ENCODE measurements at places on chromosomes 3 and 15.

DNA sequence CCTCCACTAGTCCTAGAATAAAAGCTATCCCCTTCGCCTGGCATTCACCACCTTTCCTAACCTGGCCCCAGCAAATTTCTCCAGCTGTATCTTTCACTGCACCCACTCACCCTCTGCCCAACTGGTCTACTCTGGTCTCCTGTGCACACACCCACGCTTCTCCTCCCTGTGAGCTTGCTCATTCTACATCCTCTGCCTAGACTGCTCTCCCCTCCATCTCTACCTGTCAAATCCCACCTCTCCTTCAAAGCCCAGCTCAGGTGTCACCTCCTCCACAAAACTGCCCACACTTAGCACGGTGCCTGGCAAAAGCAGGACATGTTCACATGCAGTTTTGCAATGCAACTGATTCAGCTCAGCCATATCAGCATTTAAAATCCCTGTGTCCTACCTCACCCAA, 45.8 kb upstream of the NTRK3 start:
- DNase-seq, result no peak

- DNase-seq, result no peak
Measured at GRCh38 chr3:61829722-61830350, 268.5 kb downstream of the PTPRG start.

DNA sequence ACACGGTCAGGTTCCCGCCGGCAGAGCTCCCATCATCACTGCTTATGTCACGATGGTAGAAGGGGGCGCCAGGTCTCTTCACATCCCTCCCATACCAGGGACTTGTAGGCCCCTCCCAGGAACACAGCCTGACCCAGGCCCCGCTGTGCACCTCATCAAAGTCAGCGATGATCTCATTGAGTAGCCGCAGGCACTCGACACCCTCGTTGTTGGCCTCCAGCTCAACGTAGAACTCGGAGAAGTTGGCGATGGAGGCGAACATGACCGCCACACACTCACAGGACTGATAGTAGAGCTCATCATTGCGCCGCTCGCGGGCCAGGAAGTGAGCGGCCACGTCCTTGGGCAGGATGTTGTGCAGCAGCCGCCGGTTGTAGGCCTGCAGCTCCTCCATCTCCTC, 89.2 kb downstream of the SEC22A start:
- DNase-seq, result no peak

- DNase-seq, result no peak
Measured at GRCh38 chr15:37078566-37078965, 21.8 kb downstream of the MEIS2 start.

DNA sequence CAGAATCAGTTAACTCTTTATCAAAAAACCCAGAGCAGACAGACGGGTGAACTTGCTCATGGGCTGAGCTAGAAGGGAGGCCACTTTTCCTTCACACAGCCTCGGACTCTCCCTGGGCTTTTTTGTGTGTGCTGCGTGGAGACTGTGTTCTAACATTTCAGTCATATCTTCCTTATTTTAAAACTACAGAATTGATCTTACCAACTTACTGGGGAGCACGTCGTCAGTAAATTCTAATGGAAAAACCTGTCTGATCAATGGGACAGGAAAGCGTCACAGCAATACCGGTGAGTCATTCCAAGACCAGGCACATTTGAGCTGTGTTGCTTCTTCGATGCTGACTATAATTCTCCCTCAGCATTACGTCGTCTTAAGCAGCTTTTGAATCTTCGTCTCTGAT, 145.1 kb downstream of the LPP start:
- no peak for DNase-seq

DNA sequence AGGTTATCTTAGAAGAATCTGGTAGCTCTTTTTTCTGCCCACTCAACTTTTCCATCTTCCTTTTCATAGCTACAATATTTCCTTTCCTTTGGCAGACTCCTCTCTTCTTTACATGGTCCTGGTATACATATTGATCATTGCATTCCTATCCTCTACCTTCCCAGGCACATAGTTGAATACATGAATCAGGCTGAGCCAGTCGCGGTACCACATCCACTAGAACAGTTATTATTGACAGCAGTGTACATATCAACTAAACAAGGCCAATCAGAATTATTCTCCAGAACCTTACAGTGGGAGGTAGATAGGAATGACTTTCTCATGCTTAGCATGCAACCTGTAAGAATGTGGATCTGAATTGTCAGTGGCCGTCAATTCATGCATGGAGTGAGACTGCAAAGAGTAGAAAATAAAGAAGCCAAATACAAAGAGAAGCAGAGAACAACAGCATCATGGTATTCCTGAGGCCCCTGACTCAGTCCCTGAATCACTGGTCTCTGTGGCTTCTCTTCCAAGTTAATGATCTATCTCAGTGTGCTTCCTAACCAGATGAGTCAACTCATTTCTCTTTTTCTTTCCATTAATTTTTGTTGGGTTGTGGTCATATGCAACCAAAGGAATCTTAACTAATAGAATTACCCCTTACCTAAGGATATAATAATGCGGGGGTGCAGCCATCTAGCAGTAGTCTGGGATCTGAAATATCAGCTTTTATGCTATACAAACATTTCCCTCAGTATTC, 60.9 kb upstream of the DCBLD2 start:
- peak; percentile 98 for DNase-seq

DNA sequence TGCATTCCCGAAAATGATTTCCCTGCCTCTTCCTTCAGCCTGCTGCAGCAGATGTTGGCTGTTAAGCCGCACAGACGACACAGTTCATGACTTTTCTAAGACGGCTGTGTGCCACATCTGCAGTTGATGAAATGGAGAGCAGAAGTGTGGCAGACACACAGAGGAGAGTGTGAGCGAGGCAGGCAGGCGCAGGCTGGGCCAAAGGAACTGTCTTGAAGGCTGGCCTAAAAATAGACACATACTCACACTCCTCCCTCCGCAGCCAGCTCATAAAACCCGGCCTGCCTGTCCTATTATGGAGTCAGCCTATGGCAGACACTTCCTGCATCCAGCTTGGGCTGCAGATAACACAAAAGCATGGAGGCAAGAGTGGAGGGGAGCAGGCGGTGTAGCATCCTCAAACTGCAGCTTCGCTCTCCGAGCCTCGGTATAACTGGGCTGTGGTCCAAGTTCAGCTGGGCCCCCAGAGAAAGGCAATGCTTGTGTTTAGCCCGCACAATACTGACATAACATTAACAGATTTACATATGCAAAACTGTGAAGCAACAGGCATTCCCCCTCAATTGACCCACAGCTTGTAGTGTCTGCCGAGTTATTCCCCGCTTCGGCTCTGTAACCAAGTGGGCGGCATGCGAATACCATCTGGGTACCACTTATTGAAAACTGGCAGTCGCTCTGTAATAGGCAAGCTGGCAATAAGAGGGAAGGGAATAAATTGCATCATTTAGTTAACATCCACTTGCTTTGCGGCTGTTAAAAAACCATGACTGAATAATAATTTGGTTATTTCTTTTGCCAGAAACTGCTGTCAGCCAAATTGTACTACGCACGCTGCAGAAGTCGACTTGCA, 40.8 kb downstream of the FOXP1 start:
- DNase-seq, result peak; percentile 39

DNA sequence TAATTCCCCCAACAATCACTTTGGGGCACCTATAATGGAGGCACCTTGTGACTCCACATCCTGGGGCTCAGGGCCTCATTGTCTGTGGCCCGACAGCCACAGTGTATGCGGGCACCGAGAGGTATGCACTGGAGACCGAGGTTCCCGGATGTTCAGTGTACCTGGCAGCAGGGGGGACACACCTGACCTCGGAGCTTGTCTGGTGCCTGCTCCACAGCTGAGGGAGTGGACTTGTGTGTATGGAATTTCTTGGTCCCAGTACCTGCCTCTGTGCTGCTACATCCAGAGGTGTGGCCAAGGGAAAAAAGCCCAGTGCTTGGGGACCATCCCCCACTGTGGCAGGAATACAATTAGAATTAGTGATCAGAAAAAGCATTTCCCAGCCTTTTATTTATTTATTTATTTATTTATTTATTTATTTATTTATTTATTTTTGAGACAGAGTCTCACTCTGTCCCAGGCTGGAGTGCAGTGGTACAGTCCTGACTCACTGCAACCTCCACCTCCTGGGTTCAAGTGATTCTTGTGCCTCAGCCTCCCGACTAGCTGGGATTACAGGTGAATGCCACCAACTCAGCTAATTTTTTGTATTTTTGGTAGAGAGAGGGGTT, 8.8 kb upstream of the AEN start:
- DNase-seq, result no peak

DNA sequence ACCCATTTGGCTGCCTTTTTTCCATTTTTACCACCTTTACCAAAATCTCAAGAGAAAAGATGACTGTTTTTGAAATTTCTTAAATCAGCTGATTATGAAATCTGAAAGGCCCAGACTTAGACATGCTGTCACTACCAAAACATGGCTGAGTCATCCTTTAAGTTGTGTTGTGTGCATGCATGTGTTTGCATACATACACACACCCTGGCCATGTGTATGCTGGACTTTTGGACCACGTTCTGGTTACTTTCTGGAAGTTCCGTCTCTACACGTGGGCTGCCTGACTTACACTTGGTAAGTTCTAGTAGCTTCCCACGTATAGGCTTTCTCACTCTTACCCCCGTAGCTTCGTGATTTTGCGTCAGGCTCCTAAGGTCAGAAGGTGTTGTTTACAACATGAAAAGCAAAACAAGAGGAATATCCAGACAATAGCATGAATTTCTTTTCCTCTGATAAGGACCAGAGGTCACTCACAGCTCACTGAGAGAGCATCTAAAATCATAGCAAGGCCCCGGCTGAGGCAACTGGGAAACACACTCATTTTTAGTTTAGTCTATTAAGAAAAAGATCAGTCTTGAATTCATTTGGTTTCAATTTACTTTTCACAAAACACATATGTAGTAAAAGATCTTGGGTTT, 62.4 kb downstream of the COL8A1 start:
- DNase-seq, result no peak

GRCh38 chr3:157384031-157384430, 52.6 kb upstream of the PTX3 start:
- DNase-seq, result no peak

DNA sequence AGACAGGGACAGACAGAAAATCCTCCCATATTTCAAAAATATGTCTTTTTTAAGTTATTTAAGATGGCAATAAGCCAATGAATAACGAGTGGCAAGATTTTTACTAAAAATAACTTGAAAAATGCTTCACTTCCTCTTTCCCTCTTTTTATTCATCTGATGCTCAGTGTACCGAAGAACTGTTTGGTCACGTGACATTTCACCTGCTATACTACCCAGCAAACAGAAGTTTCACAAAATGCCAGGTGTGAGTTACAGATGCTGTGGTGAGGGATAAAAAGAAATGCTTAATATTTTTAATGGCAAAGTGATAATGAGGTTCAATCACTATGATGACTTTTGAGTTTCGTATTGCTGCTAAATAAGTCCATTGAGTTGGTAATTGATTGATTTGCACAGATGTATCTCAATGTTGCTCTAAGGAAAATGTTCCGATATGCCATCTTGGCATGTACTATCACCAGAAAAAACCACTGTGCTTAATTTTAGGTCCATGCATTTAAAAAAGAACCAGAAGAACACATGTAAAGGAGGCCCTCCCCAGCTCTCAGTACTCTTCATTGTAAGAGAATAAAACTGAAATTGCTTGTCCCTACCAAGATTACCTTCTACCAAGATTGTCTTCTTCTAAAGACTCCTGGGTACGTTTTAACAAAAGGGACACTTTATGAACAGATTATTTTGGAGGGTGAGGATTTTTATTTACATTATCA, 26.0 kb upstream of the SEC62 start:
- no peak for DNase-seq

DNA sequence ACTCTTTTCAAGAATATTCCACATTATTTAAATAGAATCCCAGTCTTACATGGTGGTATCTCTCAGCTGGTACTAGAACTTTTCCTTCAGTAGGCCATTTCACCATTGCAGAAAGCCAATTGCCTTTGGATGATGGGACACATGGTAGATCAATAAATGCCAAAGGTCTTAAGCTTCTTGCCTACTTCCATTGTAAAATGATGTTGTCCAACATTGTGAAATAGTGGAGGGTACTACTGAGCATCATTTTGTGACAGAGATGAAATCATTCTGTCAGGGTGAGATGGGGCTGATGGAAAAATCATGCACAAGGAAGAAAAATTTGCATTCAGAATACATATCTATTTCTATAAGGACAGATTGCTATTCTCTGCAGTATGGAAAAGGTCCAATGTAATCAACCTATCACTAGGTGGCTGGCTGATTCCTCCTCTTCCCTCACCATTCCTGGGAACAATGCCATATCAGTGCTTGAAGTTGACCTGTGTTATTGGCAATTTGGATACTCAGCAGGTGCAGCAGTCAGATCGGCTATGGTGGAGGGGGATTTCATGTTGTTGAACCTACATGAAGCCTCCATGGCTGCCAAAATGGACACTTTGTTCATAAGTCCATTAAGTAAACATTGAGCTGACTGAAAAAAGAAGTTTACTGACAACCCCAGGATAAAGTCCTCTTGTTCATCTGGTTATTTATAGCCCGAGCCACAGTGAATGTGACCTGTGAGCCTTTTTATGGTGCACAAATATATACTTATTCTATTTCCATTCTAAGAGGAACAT, 596.9 kb upstream of the ARPP21 start:
- no peak for DNase-seq

GRCh38 chr3:165056510-165056909, 21.8 kb downstream of the SI start:
- no peak for DNase-seq

DNA sequence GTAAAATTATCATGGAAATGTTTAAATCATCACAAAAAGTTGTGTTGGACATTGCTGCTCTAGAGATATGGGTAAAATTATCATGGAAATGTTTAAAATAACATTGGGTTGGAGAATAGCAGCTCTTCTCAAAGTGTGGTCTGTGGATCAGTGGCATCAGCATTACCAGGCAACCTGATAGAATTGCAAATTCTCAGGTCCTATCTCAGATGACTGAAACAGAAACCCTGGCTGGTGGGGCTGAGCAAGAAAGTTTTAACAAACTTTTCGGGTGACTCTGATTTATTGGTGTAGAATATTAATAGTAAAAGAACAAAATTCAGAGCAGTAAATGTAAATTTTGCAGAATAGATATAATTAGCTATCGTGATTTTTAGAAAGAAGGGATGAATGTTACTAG, 28.9 kb downstream of the NXPE3 start:
- no peak for DNase-seq

DNA sequence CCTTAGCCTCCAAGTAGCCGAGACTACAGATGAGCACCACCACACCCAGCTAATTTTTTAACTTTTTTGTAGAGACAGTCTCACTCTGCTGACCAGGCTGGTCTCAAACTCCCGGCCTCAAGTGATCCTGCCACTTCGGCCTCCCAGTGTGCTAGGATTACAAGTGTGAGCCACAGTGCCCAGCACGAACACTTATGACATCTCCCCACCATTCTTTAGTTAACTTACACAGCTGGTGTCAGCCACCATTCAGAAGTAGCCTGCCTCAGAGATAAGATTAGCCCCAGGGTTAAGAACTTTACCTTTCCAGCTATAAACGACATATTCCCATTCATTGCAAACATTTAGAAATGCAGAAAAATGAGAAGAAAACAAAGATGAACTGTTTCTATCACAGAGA, 58.2 kb downstream of the TRPM7 start:
- no peak for DNase-seq
